ENCODE measurements at places on chromosomes 16 and 17. TPM values are rescaled to one million over a fixed set of nuclear protein-coding genes. Genes with fewer than 3 reads are reported as not detected.

The TMEM220 gene
- 0.15 TPM for total RNA-seq

The SLC47A2 gene
- total RNA-seq, result not detected

The NUBP2 gene
- 41.6 TPM for total RNA-seq

The RHBDL1 gene
- 3.2 TPM for total RNA-seq

The DPH1 gene
- 70.0 TPM for total RNA-seq

GRCh38 chr17:82056729-82057621 is 5.3 kb downstream of the GPS1 start:
- H3K27me3 ChIP-seq, result no peaks in the 10 kb centered on the region
- H3K4me3 ChIP-seq, result no peak overlapping the region
- DNase-seq, result no peak
- peaks cover 30% of the 10 kb centered on the region for H3K36me3 ChIP-seq

- no peak overlapping the region for H3K4me3 ChIP-seq
- DNase-seq, result no peak
- no peaks in the 10 kb centered on the region for H3K36me3 ChIP-seq
- H3K4me1 ChIP-seq, result peaks cover 31% of the 10 kb centered on the region
- H3K27me3 ChIP-seq, result peaks cover 14% of the 10 kb centered on the region
These were observed 6.5 kb upstream of the BAHCC1 start for GRCh38 chr17:81388612-81389367.

- no peaks in the 10 kb centered on the region for H3K4me1 ChIP-seq
- no peaks in the 10 kb centered on the region for H3K36me3 ChIP-seq
- DNase-seq, result no peak
- H3K27me3 ChIP-seq, result peaks cover 2% of the 10 kb centered on the region
- no peak overlapping the region for H3K4me3 ChIP-seq
- no peak overlapping the region for H3K27ac ChIP-seq
These were observed 329.8 kb downstream of the UTP18 start for GRCh38 chr17:51590071-51590656.

GRCh38 chr16:84115919-84116719 is 623 bp downstream of the MBTPS1 start:
- peak; percentile 61 for DNase-seq
- no peaks in the 10 kb centered on the region for H3K27me3 ChIP-seq

GRCh38 chr17:57607553-57608120 is 137.5 kb downstream of the CCDC182 start:
- DNase-seq, result no peak
- H3K4me1 ChIP-seq, result peaks cover 54% of the 10 kb centered on the region
- no peak overlapping the region for H3K27ac ChIP-seq

- DNase-seq, result no peak
- no peaks in the 10 kb centered on the region for H3K36me3 ChIP-seq
- no peaks in the 10 kb centered on the region for H3K4me1 ChIP-seq
- no peak overlapping the region for H3K4me3 ChIP-seq
These were observed 31.3 kb downstream of the ZNF423 start for GRCh38 chr16:49824593-49824992.

- no peaks in the 10 kb centered on the region for H3K36me3 ChIP-seq
- peaks cover 25% of the 10 kb centered on the region for H3K4me1 ChIP-seq
- H3K27ac ChIP-seq, result no peak overlapping the region
- DNase-seq, result no peak
- H3K4me3 ChIP-seq, result no peak overlapping the region
These were observed 16.0 kb downstream of the BAHCC1 start for GRCh38 chr17:81411305-81411704.

DNA sequence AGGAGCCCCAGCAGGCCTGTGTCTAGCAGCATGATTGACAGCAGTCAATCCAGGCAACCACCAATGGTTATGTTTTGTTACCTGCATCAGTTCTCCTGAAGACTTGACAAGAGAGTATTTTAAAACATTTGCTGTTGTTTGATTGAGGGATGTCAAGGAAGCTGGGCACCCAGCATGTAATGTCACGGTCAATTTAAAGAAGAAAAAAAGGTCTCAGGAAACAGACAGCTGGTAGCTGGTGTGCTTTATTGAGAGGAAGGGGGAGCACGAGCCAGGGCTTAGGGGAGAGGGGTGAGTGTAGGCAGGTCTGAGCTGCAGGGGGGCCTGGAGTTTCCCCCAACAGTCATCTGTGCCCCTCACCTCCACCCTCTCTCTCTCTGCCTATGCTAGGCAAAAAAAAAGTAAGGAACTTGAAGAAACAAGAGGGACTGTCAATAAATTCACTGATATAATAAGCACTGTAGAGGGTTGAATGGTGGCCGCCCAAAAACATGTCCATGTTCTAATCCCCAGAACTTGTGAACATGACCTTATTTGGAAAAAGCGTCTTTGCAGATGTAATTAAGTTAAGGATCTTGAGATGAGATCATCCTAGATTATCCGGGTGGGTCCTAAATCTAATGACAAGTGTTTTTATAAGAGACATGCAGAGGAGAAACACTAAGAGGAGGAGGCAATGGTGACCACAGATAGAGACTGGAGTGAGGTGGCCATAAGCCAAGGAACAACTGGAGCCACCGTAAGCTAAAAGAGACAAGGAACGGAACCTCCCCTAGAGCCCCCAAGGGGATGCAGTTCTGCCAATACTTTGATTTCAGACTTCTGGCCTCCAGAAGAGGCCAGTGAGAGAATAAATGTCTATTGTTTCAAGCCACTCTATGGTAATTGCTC is 14.5 kb downstream of the TSPOAP1 start:
- H3K36me3 ChIP-seq, result no peaks in the 10 kb centered on the region
- no peak for DNase-seq
- no peak overlapping the region for H3K27ac ChIP-seq
- peaks cover 15% of the 10 kb centered on the region for H3K4me1 ChIP-seq
- no peaks in the 10 kb centered on the region for H3K27me3 ChIP-seq

DNA sequence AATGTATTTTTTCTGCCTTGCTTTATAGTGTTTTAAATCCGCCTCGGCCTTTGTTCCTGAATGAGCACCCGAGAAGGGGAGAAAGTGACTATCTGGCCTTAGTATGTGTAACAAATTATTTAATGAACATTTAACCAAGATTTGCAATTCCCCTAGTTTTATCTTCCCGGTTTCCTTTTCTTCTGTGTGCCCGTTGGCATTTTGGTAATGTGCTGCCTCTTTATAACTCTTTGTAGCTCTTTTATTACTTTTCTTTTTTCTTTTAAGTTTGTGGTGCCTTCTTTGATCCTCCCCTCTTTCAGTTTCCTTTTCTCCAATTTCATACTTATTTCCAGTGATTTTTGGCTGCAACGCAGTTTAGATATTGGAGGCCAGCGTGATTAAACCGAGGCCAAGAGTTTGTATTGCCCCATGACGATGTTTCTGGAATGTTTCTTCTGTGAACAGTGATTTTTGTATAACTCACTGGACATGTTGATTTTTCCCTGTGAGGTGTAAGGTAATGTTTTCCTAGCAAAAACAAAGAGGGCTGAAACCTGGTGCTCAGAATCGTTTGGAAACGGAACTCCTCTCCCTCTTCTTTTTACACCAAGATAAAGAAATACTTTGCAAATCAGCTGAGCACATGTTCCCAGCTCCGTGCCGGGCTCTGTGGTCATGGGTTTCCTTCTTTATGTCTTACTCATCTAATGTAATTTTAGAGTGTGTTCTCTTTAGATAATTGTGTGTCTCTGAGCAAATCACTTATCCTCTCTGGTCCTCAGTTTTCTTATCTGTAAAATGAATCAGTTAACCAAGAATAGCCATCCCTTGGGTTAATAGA is 344.3 kb downstream of the WWOX start:
- no peaks in the 10 kb centered on the region for H3K36me3 ChIP-seq
- H3K4me1 ChIP-seq, result no peaks in the 10 kb centered on the region
- DNase-seq, result no peak
- no peak overlapping the region for H3K27ac ChIP-seq

DNA sequence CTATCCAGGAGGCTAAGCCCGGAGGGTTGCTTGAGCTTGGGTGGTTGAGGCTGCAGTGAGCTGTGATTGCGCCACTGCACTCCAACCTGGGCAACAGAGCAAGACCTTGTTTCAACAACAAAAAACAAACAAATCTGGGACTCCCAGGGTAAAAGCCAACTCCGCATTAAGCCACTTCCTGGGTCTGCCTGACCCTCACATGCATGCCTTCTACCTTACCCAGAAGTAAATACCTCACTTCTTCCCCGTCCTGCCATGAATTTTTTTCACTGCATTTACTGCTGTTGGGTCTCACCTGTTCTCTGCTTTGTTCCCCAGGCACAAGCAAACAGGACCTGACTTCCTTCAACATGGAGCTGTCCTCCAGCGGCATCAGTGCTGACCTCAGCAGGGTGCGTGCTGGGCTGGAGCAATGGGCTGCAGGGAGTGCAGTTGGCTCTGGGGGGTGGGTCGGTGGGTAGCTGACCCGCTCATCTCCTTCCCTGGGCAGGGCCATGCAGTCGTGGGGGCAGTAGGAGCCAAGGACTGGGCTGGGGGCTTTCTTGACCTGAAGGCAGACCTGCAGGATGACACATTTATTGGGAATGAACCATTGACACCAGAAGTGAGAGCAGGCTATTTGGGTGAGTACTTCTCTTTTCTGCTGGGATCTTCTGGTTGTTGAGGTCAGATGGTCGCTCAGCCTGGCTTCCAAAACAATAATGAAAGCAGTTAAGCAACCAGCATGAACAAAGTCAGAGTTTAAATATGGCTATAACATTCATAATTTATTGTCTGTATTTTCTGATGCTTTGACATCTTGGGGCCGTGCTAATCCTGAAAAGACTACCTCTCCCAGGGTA is 16.4 kb downstream of the ITGAL start:
- DNase-seq, result no peak
- H3K4me1 ChIP-seq, result no peaks in the 10 kb centered on the region
- H3K36me3 ChIP-seq, result peaks cover 83% of the 10 kb centered on the region
- H3K27me3 ChIP-seq, result no peaks in the 10 kb centered on the region
- no peak overlapping the region for H3K4me3 ChIP-seq

DNA sequence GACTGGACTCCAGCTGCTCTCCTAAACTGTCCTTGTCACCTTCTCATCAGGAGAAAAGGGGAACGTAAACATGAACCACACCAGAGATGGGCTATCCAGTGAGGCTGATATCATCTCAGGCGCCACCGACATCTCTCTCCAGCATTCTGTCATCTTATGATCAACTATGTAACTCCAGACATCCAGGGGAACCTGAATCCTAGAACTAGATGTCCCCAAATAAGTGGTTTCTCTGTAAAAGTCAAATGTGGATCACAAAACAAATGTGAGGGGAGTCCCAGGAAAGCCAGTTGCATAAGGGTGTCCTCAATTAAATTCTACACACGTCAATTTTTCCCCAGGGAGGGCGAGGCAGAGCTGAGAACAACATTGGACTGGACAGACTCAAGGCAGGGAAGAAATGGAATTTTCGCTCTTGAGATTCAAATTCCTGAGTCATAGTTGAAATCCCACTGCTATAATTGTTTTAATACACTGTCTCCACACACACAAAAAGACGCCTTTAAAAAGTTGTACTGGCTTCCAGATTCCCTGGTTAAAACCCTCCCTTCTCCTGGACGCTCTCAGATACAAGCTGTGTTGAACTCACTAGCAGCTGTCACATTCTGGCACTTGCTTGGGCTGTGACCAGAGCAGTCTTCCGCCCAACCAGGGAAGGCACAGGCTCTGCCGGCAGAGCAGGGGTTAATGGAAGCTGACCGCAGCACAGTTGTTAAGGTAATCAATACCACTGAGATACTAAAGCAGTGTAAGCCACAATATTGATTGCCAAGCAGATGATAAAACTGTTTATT is 62.6 kb downstream of the ZFHX3 start:
- no peak for DNase-seq
- no peaks in the 10 kb centered on the region for H3K27me3 ChIP-seq
- H3K4me3 ChIP-seq, result no peak overlapping the region
- H3K36me3 ChIP-seq, result no peaks in the 10 kb centered on the region
- no peaks in the 10 kb centered on the region for H3K4me1 ChIP-seq
- H3K27ac ChIP-seq, result no peak overlapping the region

DNA sequence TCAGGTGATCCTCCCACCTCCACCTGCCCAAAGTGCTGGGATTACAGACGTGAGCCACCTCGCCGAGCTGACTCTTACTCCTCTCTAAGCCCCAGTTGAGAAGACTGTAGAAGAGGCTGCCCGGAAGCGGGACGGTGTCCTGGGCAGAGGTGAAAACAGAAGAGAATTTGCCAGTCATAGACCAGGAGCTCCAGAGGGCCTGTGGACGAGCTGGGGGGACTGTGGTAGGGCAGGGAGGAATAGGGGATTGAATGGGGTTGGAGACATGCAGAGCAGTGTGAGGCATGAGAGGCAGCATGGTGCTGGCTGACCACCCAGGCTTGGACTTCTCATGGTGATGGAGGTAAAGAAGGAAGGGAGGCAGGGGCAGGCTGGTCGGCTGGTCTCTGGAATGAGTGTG is 17.1 kb upstream of the PHB1 start:
- no peak overlapping the region for H3K27ac ChIP-seq
- no peak for DNase-seq
- no peaks in the 10 kb centered on the region for H3K36me3 ChIP-seq

DNA sequence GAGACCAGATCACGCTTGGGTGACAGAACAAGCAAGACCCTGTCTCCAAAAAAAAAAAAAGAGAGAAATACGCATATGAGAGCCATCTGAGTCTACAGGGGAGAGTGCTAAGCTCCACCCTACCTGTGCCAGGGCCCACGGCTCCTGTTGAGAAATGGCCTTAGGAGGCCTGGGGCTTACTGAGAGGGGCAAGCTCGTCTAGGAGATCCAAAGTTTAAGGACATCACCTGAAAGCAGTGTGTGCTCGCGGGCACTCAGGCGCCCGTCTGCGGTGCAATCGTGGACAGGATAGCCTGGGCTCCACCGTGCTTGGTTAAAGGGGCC is 14.5 kb upstream of the BAIAP2 start:
- H3K27ac ChIP-seq, result no peak overlapping the region
- DNase-seq, result no peak

- no peaks in the 10 kb centered on the region for H3K4me1 ChIP-seq
- peaks cover 22% of the 10 kb centered on the region for H3K36me3 ChIP-seq
- H3K4me3 ChIP-seq, result no peak overlapping the region
- DNase-seq, result no peak
These were observed 61.0 kb upstream of the CHMP6 start for GRCh38 chr17:80930335-80931279.

- no peaks in the 10 kb centered on the region for H3K36me3 ChIP-seq
- H3K4me1 ChIP-seq, result peaks cover 15% of the 10 kb centered on the region
- no peak for DNase-seq
- no peaks in the 10 kb centered on the region for H3K27me3 ChIP-seq
- no peak overlapping the region for H3K4me3 ChIP-seq
These were observed 23.5 kb upstream of the TOB1 start for GRCh38 chr17:50889528-50890118.

GRCh38 chr17:9902120-9902519 is 3.0 kb downstream of the RCVRN start:
- no peak overlapping the region for H3K4me3 ChIP-seq
- DNase-seq, result no peak
- H3K27ac ChIP-seq, result no peak overlapping the region

GRCh38 chr16:5928476-5929065 is 831.0 kb upstream of the EEF2KMT start:
- no peaks in the 10 kb centered on the region for H3K36me3 ChIP-seq
- H3K4me1 ChIP-seq, result no peaks in the 10 kb centered on the region
- no peak overlapping the region for H3K4me3 ChIP-seq
- H3K27ac ChIP-seq, result no peak overlapping the region
- no peak for DNase-seq

Measured in CD4-positive, CD25-positive, alpha-beta regulatory T cell (primary cell).